ENCODE measurements at places on chromosomes 1 and 21.

DNA sequence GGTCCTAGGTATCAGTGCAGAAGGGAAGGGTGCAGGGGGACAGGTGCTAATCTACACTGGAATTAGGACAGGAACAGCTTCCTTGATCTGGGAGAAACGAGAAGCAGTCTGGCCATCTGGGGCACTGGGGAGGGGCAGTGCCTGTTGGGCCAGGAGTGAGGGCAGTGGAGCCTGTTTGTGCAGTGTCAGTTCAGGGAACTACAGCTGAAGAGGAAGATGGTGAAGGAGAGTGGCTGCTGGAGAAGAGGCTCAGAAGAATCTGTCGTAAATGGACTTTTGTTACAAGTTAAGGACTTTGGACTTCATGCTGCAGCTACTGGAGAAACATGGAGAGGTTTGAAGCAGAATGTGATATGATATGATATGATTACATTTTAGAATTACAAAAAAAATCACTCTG, 3.2 kb upstream of the TNFSF4 start:
- DNase-seq: no peak

GRCh38 chr1:12150456-12151200, 16.2 kb upstream of the TNFRSF1B start:
- no peak for DNase-seq

GRCh38 chr1:205792961-205793673, 17.8 kb upstream of the RAB29 start:
- no peak for DNase-seq

DNA sequence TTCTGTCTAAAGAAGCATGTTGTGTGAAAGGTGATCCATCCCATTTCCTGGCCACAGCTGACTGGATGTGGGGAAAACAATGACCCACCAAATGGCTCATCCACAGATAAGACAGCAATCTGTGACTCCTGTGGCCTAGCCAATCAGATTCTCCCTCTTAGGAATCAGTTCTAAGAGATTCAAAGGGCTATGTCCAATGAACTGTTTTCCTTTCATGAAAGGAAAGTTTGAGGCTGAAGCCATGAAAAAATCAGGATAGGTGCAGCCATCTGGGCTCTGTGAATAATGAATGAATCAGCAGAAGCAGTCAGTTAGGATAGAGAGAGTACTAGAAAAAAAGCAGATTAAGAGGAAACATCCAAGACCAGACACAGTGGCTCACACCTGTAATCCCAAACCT, 164.7 kb downstream of the NRIP1 start:
- no peak for DNase-seq

- DNase-seq: no peak
Measured at GRCh38 chr1:244836135-244836521, 670 bp downstream of the COX20 start.

DNA sequence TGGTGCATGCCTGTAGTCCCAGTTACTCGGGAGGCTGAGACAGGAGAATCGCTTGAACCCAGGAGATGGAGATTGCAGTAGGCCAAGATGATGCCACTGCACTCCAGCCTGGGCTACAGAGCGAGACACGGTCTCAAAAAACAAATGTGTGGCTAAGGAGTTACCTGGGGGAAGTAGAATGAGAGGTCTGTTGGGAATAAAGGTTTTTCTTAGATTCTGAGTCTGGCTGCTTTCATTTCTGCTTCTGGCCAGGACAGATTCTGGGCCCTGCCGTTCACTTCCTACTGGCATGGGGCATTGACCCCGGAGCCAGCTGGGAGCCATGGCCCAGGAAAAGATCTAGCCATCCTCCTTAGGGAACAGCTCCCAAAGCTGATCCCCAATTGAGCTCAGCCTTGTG, 420 bp upstream of the DCDC2B start:
- DNase-seq: no peak

DNA sequence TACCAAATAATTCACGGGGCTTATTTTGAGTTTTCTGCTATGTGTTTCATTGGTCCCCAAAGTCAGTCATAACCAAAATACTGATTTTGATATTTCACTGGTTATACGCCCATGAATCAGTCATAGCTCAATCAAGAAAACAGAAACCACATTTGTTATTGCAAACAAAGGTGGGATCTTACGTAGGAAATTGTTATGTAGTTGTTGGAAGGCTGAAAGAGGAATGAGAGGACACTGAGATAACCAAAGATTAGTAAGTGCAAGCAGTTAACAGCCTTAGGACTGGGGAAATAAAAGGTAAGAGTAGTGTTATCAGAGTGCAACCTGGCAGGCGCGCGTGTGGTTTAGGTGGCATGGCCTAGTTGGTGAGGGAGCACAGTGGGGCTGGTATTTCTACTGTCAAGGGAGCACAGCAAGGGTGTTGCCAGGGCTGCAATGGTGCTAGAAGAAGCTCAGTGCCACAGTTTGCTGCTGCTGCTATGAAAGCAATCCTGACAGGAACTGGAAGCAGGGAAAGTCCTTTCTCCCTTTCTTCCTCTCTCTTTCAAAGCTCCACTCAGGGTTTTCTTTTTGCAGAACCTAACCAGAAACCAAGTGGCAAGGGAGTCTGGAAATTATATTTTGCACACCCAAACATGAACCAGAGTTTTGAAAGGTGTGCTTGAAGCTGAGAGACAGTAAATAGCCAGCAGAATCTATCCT, 33.7 kb downstream of the RTCA start:
- no peak for DNase-seq

DNA sequence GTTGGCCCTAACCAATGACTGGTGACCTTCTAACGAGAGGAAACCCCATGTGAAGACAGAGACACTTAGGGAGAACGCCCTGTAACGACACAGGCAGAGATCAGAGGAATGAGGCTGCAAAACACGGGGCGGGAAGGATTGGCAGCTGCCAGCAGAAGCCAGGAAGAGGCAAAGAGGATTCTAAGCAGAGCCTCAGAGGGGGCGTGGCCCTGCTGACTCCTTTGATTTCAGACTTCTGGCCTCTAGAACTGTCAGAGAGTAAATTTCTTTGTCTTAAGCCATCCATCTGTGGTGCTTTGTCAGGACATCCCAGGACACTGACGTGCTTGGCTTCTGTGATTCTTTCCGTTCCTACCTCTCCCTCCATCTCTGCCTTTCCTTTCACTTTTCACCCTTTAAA, 79.3 kb downstream of the SH3BGR start:
- no peak for DNase-seq

DNA sequence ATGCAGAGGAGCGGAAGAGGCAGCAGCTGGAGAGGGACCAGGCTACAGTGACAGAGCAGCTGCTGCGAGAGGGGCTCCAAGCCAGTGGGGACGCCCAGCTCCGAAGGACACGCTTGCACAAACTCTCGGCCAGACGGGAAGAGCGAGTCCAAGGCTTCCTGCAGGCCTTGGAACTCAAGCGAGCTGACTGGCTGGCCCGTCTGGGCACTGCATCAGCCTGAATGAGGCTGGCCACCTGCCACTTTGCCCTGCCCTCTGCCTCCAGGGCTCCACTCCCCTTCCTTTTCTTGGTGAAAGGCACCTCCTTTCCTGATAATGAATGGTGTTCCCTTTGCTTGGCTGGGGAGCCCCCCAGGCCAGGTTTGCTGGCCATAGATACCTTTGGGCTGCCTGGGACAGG, 3.3 kb upstream of the HMGN2 start:
- DNase-seq: no peak

GRCh38 chr1:41073971-41074370, 52.4 kb upstream of the SLFNL1 start:
- no peak for DNase-seq
